ENCODE measurements at places on chromosomes 2 and 18.

DNA sequence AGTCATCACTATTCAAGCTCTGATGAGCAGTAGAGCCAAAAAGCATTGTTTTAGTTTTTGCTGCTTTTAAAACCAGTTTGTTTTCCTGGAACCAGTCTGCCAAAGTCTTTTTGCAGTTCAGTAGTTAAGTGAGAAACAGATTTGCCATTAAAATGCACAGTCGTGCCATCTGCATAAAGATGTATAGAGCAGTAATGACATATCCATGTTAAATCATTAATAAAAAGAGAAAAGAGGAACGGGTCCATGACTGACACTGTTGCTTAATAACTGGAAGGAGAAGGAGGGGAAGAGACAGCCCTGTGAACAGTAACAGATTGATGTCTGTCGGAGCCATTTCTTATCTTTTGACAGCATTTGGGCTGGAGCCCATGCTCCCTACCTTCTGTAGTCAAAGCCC is 704.6 kb downstream of the SATB2 start:
- no peak for DNase-seq

- DNase-seq, result no peak
Observed at GRCh38 chr2:146135245-146135644, 1615.3 kb upstream of the ZEB2 start.

GRCh38 chr2:112065486-112065885 is 10.4 kb downstream of the TMEM87B start:
- DNase-seq, result no peak

GRCh38 chr2:9430316-9431293 is 7.2 kb downstream of the CPSF3 start:
- no peak for DNase-seq
